ENCODE measurements at places on chromosomes 11 and 22.

GRCh38 chr11:34198523-34198922 lies 93.1 kb downstream of the NAT10 start:
- no peak for DNase-seq

GRCh38 chr22:44391015-44391414 lies 78.3 kb upstream of the SHISAL1 start:
- DNase-seq: no peak

DNA sequence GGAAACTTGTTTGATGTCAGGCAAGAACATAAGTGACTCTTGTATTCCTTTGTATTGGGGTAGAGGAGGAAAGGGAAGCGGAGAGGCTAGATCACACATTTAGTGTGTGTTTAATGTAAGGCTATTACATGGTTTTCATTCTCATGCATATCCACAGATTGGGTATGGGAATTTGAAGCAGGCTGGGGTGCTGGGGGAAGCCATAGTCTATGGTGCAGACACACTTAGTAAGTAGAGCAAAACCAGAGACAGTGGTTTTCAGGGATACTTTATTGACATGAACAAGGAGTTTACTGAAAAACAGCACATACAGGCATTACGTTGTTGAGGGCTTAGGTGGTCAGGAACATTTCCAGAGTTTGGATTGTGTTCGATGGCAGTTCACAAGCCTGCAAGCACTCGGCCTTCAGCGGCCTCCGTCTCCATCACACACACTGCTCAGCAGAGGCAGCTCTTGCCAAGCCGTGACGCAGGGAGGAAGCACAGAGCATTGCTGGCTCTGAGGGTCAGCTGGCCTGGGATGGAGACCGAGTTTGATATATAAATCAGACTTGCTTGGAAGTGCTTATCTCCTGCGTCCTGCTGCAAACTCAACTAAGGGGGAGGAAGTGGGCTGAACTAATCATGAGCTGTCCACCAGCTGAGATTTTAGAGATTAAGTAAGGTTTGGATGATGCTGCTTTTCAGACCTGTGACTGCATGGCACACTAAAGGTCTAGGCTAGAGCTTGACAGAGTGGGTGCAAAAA lies 25.3 kb downstream of the SCN3B start:
- no peak for DNase-seq

GRCh38 chr11:5922749-5923426 lies 19.2 kb upstream of the OR56A3 start:
- no peak for DNase-seq

- no peak for DNase-seq
Observed at GRCh38 chr11:31619980-31620379, 110.4 kb downstream of the ELP4 start.
